Stimulated activated CD8-positive, alpha-beta memory T cell treated with anti-CD3 and anti-CD28 coated beads, Interleukin-7, amount 100 ng/mL, for 24 hours (primary cell): ENCODE measurements at places on chromosomes 6 and 20.

GRCh38 chr20:24503352-24503931 lies 34.0 kb downstream of the SYNDIG1 start:
- no peak for DNase-seq

DNA sequence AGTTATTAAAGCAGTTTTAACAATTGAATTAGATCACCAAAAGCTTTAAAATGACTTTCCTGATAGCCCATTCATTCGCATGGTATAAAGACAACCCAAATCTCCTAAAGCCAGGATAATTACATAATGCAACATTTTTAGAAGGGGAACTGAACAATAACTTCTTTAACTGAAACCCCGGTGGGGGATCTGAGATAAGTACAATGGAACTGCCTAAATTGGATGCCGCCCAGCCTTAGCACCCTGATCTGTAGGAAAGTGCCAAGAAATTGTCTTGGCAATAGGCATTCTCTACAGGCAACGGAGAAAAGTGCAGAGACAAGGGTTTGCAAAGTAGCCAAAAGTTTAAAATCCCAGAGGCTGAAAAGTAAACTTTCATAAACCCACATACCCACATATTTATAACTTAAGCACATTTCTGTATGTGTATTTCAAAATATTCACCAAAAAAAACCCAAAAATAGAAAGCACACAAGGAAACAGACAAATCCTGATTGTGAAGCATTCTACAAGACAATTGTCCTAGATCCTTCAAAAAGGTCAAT lies 98.8 kb upstream of the BEND6 start:
- no peak for DNase-seq

DNA sequence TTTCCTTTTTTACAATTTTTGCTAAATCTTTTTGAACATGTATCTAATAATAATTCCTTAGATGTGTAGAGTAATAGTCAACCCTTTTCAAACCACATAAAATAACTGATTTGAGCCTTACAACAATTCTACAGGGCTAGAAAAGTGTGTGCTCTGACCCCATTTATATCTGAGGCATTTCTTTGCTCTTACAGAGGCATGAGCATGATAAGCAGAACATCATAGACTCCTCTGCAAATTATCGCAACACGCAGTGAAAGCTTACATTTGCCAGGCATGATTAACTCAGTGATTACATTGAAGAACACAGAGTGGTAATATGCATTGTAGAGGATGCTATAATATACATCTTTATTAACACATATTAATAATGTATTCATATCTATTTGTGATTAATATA lies 120.4 kb downstream of the SIM1 start:
- no peak for DNase-seq

DNA sequence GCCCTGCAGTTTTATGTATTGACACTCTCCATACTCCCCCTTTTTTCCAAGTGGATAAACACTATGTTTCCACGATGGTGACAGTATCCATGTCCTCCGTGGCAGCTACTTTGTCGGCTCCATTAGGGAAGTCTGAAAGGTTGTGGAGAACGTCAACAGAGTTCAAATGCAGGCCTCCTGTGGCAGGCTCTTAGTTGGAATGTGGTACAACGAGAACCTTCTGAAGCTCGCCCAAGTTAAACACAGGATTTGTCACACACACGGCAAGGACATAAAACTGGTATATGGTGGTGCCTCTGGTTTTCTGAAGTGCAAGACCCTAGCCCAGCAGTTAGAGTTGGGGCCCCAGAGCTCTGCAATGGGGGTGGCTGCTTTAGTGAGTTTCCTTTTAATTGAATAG lies 187.0 kb upstream of the TAB2 start:
- no peak for DNase-seq

DNA sequence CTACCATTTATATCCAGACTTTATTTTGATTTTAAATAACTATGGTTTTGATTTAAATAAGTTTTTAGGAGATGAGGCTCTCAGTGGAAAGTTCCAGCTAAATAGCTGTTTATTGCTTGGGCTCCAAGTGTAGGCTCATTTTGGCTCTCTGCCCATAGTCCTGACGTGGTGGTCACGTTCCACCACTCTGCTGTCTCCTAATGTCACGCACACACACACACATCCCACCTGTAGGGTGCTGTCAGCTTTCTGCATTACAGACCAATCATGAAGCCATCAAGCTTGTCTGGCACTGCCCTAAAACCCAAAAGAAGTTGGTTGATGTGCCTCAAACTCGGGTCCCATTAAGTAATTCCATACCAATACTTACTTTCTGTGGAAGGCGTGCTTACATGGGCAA lies 45.4 kb downstream of the PANK2 start:
- no peak for DNase-seq

DNA sequence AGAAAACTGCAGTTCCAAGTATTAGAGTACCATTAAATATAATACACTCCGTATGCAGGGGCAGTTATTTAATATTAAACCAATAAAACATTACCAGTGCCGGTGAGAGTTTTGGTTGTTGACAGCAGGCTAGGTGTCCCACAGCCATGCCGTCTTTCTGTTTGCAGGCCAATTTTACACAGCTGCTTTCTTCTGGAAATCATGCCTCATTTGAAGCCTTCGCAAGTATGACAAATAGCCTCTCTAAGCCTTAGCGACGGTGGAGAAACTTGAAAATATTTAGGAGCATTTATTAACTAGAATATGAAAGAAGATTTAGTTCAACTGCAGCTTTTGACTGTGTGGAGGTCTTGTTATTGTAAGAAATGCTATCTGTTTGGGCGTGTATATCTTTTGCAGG lies 226.0 kb downstream of the BMP2 start:
- no peak for DNase-seq

DNA sequence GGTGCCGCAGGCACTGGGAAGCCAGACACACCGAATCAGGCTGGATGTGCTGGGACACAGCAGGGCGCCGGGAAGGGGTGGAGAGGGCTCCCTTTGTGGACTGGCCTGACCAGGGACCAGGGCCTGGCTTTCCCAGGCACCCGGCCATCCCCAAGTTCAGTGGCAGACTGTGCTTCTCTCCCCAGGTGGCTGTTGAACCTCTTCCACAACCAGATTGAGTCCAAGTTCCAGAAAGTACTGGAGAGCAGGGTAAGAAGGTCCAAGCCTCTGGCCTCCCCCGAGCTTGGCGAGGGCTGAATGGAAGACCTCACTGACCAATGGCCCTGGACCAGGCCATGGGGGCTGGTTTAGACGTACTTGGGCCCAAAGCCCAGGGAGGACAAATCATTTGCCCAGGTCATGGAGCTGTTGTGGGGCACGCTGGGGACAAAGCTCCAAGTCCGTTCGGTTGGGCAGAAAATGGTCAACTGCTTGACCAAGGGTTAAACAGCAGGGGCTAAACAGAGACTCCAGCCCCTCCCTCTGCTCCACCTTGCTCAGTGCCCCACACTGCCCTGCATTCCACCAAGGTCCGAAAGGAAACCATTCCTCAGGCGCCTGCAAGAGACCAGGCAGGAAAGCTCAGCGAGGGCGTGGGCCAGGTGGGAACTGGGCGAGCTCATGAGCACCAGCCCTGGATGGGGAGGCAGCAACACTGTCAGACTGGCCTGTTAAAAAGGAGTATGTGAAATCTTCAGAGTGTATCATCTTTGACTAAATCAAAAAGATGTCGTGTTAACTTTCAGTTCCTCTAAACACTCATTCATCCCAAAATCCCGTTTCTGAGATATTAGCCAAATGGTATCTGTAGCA lies 9.1 kb downstream of the LBP start:
- no peak for DNase-seq

DNA sequence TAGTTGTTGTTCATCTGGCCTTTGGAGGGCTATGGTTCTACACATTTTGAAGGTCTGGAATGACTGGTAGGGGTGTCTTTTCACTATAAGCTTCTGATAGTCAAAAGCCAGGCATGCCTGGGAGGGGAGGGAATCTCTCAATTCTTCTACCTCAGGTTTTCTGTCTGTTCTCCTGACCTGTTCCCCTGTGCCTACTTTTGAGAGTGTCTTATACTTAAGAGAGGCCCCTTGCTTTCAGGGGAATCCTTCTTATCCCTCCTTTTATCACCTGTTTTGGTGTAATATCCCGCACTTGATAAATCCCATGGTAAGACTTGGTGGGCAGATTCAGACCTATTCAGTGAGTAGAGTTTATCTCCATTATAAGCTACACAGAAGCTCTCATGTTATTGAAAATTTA lies 10.4 kb upstream of the SLC13A3 start:
- no peak for DNase-seq

DNA sequence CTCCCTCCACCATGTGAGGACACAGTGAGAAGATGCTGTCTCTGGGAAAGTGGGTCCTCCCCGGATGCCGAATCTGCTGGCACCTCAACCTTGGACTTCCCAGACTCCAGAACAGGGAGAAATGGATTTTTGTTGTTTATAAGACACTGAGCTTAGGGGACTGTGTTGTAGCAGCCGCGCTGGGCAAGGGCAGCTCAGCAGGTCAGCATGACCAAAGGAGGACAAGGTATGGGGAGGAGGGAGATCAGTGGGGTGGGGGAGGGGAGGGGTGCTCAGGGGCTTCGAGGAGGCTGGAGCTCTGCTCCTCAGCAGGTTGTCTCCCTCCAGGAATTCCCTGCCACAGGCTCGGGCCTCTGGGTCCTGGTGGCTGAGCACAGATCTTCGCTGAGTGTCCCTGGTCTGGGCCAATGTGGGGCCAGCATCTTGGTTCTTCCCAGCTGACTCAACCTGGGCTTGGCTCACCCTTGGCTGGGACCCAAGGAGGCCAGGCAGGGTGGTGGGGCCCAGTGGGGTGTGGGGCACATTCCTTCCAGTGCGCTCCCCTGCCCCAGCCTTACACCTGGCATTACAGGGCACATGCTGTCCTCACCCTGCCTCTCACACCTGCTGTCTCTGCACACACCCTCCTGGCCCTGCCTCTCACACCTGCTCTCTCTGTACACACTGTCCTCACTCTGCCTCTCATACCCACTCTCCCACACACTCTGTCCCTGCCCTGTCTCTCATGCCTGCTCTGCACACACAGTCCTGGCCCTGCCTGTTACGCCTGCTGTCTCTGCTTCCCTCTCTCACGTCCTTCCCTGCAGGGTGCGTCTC lies 107.3 kb downstream of the SYCP2 start:
- no peak for DNase-seq

DNA sequence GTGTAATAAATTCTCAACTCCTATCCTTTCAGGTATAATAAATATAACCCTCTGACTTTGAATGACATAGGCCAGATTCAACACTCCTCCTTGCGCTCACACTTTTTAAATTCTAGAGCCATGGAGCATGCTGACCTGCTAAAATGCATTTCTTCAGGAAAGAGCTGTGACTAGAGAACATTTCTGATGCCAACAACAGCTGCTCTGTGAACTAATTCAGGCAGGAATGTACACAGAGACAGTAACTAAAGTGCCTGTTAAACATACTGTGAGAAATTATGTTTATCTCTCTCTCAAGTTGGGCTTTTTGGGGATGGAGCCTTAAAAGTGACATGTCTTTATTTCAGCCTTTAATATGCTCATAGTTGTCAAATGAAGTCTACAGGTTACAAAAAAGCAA lies 8.3 kb downstream of the NHSL1 start:
- DNase-seq, result no peak

- DNase-seq, result no peak
Observed at GRCh38 chr6:47780510-47781356, 1.1 kb upstream of the OPN5 start.

GRCh38 chr6:13439644-13440043 lies 47.8 kb downstream of the GFOD1 start:
- no peak for DNase-seq

GRCh38 chr20:18857640-18858039 lies 44.1 kb downstream of the SCP2D1 start:
- DNase-seq, result no peak

DNA sequence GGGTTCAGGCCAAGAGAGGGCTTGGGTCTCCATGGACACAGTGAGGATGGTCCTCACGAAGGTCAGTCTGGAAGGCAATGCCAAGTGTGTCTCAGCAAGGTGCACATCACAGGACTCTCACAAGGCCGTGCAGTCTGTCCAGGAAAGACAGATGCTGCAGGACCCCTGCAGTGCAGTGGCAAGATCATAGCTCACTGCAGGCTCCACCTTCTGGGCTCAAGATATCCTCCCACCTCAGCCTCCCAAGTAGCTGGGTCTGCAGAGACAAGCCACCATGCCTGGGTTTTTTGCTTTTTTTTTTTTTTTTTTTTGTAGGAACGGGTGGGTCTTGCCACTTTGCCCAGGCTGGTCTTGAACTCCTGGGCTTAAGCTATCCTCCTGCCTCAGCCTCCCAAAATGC lies 26.4 kb downstream of the ZMYND8 start:
- no peak for DNase-seq

DNA sequence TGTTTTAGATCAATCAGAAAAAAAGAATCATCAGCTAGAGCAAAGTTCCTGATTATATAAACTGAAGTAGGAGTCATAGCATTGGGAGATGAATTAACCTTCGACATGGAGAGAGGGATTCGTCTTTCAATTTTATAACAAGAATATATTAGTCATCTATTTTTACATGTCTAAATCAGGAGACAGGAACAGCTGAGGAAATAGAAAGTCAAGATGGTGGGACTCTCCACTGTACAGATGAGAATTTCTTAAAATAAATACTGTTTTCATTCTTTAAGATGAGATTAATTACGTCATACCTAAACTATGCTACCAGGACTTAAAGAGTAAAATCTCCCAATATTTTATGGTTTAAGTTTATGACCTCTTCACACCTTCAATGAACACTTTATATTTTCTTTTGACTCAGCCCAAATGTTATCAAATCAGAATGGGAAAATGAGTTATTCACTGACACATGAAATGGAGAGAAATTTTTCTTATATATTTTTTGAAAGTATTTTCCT lies 1137.7 kb downstream of the EPHA7 start:
- no peak for DNase-seq

GRCh38 chr6:130913120-130913519 lies 85.9 kb downstream of the SMLR1 start:
- DNase-seq, result no peak

DNA sequence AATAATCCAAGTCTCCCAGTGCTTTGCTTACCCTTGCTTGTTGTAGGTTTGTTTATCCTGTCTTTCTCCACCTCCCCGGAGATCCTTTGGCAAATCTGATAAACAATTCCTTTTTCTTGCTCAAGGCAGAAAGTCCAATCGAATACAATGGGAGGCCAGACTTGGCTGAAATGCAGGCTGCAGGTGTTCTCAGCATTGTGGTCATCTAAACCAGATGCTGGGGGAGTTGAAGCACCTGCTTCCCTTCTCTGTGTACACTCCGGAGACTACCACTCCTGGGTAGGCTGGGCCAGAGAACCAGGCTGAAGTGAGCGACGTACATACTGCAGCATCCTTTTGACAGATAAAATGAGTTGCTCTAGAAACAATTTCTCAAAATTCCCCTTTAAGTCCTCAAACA lies 82.6 kb upstream of the PREP start:
- DNase-seq, result no peak
